Astrocyte of the hippocampus (primary cell): ENCODE measurements at places on chromosomes 1 and 21.
A peak's percentile ranks its signal among the peaks of the same experiment; 100 is the strongest.

DNA sequence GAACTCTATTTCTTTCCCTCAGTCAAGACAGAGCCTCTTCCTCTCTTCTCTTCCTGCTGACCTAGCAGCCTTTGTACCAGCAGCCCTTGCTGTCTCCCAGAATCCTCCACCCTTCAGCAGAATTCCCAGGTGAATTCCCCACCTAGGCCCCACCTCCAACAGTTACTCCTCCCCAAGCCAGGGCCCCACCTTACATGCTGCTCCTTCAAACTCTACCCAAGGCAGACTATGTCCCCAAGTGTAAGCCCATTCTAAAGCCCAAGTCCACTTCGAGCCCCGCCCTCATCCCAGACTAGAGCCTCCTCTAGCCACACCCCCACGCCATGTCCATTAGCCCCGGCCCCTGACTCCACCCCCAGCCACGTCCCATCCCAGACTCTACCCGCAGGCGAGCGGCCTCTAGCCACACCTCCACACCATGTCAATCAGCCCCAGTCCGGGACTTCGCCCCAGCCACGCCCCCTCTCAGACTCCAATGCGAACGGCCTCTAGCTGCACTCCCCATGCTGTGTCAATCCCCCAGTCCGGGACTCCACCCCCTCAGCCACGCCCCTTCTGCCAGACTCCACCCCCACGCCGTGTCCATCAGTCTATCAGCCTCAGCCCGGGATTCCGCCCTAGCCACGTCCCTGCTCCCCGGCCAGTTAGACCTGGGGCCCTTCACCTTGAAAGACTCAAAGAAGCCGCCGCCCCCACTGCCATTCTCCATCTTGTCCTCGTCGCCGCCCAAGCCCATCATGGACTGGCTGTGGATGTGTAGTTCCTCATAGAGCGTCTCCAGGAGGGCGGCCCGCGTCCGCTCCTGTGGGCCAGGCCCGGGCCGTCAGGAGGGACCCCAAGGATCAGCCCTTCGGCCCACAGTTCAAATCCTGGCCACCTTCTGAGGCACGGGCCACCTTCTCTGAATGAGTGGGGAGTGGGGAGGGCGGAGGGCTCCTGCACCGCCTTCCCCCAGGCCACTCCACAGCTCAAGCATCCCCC lies 61.3 kb downstream of the RAP1GAP start:
- peak; percentile 67 for DNase-seq

GRCh38 chr1:199918196-199918769 lies 109.2 kb upstream of the NR5A2 start:
- DNase-seq = no peak

DNA sequence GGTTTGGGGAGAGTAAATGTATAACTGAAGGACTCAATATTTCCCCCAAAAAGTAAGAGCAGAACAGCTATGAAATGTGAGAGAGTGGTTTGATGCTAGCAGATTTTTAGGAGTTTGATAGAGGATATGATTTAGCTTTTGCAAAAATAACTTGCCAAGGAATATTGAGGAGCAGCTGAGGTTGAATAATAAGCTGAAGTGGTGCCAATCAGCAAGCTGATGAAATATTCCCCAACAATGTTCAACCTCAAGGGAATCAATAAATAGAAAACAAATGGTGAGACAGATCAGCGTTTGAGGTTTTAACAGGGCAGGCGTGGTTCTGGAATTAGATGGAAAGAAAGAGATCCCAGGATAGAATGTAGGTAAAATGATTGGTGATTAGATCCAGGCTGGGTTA lies 413.4 kb upstream of the ADAMTS5 start:
- no peak for DNase-seq

- DNase-seq = no peak
Observed at GRCh38 chr1:232765542-232765941, 39.7 kb upstream of the MAP10 start.

DNA sequence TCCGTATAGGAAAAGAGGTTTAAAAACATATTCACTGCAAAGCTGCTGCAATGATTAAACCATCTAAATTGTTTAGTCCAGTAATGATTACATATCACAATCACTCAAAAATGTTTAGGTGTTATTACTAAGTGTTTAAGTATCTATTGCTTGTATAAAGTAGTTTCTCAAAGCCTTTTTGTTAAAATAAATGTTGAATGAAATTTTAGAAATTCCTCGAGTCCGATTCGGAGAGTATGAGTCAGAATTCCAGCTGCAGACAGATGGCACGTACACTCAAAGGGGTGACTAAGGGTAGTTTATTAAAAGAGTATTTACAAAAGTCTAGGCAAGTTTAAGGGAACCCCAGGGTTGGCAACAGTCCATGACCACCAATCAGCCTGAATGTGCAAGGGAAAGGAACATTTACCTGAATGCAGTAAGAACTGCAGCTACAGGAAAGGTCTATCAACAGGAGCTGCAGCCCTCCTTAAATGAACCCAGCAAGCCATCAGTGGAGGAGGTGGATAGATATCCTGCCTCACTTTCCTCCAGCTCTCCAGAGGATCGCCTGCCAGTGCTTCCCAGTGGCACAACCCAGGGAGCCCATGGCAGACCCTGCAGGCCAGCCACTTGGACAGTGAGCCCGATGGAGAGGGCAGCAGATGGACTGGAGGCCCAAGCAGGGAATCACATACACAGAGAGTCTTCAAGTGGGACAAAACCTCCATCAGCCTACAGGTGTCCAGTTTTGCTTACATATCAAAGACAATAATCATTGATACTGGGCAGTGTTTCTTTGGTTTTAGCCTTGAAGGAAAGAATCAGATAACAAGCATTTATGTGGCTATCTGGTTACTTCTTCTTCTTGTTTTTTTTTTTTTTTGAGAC lies 92.1 kb upstream of the SLC44A3 start:
- peak; percentile 85 for DNase-seq

DNA sequence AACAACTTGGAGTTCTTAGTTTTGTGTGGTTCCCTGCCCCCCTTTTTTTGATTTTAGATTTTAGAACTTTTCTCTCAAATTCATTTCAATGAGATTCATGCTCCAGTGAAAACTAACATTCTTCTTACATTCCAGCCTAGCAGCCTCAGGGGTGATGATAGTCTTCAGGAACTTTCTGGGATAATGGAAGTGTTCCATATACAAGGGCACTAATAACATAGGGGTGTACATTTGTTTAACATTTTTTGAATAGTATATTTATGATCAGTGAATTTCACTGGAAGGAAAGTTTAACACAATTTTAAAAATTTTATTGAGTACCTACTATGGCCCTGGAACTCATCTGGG lies 61.4 kb upstream of the ZNF648 start:
- peak; percentile 43 for DNase-seq

- DNase-seq = no peak
Observed at GRCh38 chr1:48216313-48216712, 6.2 kb upstream of the SLC5A9 start.
